Gastroesophageal sphincter (tissue), 4 donors: ENCODE measurements at places on chromosomes 12 and 14. TPM values are rescaled to one million over a fixed set of nuclear protein-coding genes. Genes with fewer than 3 reads are reported as not detected.

DNA sequence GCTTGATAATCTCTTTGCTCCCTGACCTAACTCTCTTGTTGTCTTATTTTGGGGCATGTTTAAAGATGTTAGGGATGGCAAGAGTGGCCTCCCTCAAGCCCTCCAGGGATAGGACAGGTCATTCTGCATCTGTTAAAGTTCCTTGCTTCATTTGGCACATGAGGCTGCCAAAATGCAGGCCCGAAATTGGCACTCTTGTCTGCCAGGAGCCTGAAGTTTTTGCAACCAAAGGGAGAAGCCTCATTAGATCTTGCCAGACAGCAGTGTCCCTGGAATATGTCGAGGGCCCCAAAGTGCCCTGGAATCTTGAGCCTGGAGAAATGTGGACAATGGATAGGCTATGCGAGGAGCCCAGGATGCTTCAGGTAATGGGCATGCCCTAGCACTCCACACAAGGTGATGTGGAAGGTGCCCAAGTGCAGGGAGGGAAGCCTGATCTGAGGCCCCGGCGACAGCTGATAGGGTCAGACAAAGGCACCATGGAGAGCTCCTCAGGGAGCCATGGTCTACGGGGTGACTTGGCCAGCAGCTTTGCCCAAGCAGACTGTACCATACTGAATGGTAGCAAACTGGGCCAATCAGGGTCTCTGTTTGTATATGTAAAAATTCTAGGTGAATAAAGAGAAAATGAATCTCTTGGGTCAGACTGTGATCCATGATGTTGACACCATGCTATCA, 173.0 kb upstream of the WSCD2 start:
- ATAC-seq: no peak

DNA sequence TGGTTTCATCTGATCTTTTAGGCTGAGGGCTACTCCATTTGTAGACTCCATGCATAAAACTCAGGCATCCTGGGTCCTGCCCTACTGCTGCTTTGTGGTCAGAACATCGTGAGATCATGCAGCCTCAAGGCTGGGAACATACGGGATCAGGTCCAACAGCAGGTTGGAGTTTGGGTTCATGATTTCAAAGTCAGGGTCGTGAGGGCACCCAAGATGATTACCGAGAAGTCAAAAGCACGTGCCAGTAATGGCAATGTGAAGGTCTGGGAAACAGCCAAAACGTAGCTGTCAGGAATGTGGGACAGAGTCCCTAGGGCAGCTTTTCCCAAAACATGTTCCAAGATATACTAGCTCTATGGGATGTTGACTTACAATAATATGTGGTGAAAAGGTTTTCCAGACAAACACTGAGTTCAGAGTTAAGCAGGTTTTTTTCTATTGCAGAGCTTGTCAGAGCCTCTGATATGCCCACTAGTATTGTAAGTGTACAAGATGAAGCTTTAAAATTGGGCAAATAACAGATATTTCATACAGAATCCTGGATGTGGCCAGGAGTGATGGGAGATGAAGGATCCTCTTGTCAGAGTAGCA, 130.3 kb upstream of the DNM1L start:
- peak; percentile 64 for ATAC-seq

GRCh38 chr14:36973806-36974442, 198.5 kb downstream of the SLC25A21 start:
- ATAC-seq: no peak

The MRPL51 gene
- total RNA-seq: 51.0 TPM

- ATAC-seq: peak; percentile 88
Measured at GRCh38 chr12:4562034-4562657, at the start of gene DYRK4. DYRK4 (plus strand) TSS chr12:4562208; CDS start chr12:4562246, 38 bp downstream.

GRCh38 chr12:7134396-7135166, 4.4 kb downstream of the CLSTN3 start:
- no peak for ATAC-seq

GRCh38 chr14:49966304-49966809, 73.5 kb downstream of the ARF6 start:
- no peak for ATAC-seq

The KRT75 gene
- total RNA-seq: not detected

GRCh38 chr12:77549383-77550128, 281.1 kb upstream of the NAV3 start:
- ATAC-seq: no peak

GRCh38 chr12:48034835-48035805, 30.8 kb upstream of the COL2A1 start:
- no peak for ATAC-seq

GRCh38 chr12:55716582-55716957, 724 bp downstream of the BLOC1S1 start:
- peak; percentile 17 for ATAC-seq

- no peak for ATAC-seq
Measured at GRCh38 chr14:58668848-58669480, 31.2 kb downstream of the DACT1 start.

- peak; percentile 82 for ATAC-seq
Measured at GRCh38 chr14:56199095-56199981, 81.1 kb downstream of the PELI2 start.

GRCh38 chr12:133058203-133059113, 21.1 kb downstream of the ZNF84 start:
- no peak for ATAC-seq

DNA sequence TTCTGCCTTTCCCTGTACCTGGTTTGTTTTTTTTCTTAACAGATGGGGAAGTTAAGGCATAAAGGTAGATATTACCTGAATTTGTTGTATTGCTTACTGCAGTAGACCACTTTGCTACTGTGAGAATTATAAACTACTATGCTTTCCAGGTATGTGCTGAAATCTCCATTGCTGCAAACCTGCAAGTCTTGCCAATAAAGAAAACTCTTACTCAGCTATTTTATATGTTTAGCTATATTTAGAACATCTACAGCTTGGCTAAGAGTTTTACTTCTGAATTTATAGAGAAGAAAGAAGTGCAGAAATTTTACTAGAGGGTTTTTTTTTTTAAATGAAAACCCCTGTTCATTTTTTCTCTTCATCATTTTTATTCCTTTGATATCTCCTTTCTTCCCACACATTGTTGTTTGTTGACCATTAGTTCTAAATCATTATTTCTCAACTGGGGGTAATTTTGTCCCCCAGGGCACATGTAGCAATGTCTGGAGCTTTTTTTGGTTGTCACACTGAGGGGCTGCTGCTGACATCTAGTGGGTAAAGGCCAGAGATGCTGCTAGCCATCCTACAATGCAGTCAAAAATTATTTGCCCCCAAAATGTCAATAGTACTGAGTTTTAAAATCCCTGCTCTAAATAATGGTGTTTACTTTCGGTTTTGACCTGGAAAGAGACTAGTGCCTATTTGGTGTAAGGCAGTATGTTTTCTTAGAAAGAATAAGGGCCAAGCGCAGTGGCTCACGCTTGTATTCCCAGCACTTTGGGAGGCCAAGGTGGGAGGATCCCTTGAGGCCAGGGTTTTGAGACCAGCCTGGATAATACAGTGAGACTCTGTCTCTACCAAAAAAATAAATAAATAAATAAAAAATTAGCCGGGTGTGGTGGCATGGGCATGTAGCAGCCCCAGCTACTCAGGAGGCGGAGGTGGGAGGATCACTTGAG, 48.6 kb downstream of the PCNX1 start:
- ATAC-seq: peak; percentile 41
